ENCODE measurements at places on chromosomes 7 and 10. TPM values are rescaled to one million over a fixed set of nuclear protein-coding genes. Genes with fewer than 3 reads are reported as not detected.

The JAKMIP3 gene
- total RNA-seq, result 0.22 TPM

The WIPF3 gene
- 0.08 TPM for total RNA-seq

- no peak for DNase-seq
- H3K4me3 ChIP-seq, result no peak overlapping the region
- no peak overlapping the region for H3K27ac ChIP-seq
- no peaks in the 10 kb centered on the region for H3K27me3 ChIP-seq
Measured at GRCh38 chr10:52442576-52442975, 128.5 kb downstream of the DKK1 start.

DNA sequence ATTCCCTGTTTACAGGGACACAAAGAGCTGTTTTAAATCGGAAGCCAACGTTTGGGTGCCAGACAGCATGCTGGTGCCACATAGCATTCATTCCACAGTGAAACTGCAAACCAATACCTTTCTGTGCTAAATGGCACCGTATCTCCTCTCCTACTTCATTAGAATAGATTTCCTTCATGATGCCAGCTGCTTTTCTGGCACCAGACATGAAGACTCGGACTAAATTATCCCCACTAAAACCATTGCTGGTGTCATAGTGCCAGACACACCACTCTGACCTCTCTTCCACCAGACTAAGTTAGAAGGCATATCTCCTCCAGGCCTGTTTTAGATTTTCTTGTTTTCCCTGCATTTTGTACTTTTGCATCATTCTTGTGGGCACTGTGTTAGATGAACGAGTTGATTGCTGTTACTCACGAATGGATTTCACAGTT lies 155.1 kb downstream of the ETV1 start:
- H3K27me3 ChIP-seq, result peaks cover 7% of the 10 kb centered on the region
- H3K4me3 ChIP-seq, result no peak overlapping the region
- DNase-seq, result no peak
- peaks cover 4% of the 10 kb centered on the region for H3K4me1 ChIP-seq
- peaks cover 4% of the 10 kb centered on the region for H3K36me3 ChIP-seq
- no peak overlapping the region for H3K27ac ChIP-seq

DNA sequence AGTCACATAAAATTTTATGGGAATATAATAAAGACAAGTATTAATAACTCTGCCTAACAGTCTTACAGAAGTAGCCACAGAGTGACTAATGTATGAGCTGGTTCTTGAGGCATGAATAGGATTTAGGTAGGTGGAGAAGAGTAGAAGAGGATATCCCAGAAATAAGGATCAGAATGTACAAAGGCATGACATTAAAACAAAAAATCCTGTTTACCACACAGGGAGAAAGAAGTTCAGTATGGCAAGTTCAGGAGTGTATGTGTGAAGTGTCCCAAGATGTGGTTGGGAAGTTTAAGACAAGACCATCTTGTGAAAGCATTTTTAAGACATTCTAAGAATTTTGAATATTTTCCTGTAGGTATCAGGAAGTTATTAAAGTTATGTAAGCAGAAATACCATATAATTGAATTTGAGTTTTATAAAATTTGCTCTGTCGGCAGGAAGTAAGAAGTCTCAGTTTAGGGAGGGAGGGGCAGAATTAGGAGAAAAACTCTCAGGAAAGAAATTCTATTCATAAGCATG lies 64.7 kb upstream of the CAV2 start:
- H3K4me3 ChIP-seq, result no peak overlapping the region
- no peaks in the 10 kb centered on the region for H3K36me3 ChIP-seq
- no peak overlapping the region for H3K27ac ChIP-seq
- no peak for DNase-seq
- no peaks in the 10 kb centered on the region for H3K4me1 ChIP-seq

DNA sequence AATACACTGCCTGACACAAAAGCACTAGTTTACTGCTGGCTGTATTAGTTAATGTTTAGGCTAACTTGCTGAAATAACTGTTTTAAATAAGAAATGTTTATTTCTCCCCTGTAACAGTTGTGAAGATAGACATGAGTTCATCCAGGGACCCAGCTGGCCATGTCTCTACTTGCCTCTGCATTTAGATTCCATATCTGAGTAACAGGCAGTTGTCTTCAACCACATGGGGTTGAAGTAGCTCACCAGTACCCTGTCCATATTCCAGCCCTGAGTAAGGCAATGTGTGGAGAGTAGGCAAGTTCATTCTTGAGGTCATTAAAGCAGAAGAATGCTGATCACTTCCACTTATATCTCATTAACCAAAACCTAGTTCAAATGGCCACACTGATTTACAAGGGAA lies 31.1 kb upstream of the RSBN1L start:
- peaks cover 2% of the 10 kb centered on the region for H3K4me1 ChIP-seq
- H3K27me3 ChIP-seq, result no peaks in the 10 kb centered on the region
- H3K27ac ChIP-seq, result no peak overlapping the region
- no peaks in the 10 kb centered on the region for H3K36me3 ChIP-seq

Data from T-helper 17 cell (primary cell).